ENCODE measurements at places on chromosomes 5 and 9.

- no peak for DNase-seq
Observed at GRCh38 chr9:37466037-37466709, 923 bp upstream of the ZBTB5 start.

- no peak for DNase-seq
Observed at GRCh38 chr5:143376195-143376779, 27.2 kb downstream of the NR3C1 start.

DNA sequence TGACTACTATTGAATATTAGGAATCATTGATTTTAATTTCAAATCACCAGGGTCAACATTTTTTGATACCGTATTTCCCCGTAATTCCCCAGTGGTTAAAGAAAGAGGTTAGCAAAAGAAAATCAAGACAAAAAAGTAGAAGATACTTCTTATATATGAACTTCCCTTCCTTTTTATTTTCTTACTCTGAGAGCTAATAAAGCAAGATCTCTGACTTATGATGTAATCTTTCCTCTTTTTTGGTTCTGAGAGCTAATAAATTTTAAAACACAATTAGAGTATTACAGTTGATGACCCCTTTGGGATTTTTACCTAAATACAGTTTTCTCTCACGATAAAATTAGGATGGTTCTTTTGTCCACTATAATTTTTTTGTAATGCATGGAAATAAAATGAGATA is 9.2 kb upstream of the FYB1 start:
- no peak for DNase-seq

- no peak for DNase-seq
Observed at GRCh38 chr9:7974335-7974960, 174.9 kb upstream of the DMAC1 start.

GRCh38 chr9:122930541-122931225 is 629 bp downstream of the ZBTB26 start:
- no peak for DNase-seq

DNA sequence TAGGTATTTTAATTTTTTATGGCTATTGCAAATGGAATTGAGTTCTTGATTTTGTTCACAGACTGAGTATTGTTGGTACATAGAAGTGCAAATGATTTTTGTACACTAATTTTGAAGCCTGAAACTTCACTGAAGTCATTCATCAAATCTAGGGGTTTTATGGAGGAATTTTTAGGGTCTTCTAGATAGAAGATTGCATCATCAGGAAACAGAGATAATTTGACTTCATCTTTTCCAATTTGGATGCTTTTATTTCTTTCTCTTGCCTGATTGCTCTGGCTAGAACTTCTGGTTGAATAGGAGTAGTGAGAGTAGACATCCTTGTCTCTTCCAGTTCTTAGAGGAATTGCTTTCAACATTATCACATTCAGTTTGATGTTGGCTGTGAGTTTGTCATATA is 58.2 kb upstream of the SNCAIP start:
- DNase-seq, result no peak

DNA sequence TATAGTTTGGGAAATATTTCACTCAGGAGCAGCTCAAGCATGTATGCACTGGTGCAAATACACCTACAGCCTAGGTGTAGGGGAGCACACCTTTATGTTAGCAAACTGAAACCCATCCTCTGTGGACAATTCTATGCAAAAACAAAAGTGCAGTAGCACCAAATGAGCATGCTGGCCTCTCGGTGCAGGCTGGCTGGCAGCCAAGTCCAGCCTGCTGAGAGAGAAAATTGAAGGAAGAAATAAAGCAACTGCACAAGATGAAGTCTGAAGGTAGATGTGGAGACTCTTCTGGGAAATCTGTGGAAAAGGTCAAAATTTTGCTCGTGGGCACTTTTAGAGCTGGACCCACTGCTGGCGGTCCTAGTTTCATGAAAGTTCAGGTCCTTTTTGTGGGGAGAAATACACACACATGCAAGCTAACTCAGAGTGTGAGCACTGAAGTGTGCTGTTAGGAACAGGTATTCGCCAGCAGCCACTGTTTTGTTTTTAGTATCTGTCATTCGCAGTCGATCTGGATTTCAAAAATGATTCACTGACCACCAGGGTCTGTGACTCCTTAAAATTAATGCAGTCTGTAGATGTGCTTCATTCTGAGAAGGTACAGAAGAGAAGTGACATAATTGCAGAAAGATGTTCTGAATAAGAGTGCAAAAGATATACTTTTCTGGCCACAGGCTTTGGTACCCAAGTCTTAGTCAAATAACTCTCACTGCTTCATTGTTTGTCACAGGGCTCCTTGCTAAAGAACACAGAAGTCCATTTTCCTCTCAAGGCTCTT is 281.7 kb downstream of the PARP8 start:
- no peak for DNase-seq

- DNase-seq, result no peak
Observed at GRCh38 chr5:174159327-174160114, 114.0 kb downstream of the NSG2 start.

DNA sequence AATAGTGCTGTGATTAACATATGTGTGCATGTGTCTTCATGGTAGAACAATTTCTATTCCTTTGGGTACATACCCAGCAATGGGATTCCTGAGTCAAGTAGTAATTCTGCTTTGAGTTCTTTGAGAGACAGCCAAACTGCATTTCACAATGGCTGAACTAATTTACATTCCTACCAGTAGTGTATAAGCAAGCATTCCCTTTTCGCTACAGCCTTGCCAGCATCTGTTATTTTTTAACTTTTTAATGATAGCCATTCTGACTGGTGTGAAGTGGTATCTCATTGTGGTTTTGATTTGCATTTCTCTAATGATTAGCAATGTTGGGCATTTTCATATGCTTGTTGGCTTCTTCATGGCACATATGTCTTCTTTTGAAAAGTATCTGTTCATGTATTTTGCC is 308.5 kb downstream of the ARRDC3 start:
- DNase-seq, result no peak

DNA sequence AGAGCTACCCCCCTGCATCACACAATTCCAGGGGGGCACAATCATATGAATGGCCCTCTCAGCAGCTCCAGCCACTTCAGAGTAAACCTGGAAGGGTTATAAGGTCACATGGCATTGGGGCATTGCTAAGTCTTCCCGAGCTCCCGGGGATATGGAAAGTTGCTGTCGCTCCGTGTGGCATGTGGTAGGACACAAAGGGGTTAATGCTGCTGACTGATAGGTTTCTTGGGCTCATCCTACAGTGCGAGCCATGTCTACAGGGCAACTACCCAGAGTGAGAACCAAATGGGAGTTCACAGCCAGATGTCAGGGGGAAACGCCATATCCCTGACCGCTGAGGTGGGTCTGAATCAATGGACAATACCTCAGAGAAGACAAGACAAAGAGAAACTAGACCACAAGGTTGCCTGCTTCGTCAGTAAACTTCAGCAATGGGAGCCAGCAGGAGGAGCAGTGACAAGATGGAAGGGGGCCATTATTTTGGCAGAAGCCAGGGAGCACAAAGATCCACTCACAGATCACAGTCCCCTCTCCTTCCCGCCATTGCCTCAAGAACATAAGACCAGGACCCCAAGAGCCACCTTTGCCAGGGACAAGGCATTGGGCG is 52.4 kb upstream of the SHISAL2B start:
- no peak for DNase-seq

GRCh38 chr5:6497262-6497661 is 48.6 kb downstream of the UBE2QL1 start:
- DNase-seq, result no peak

DNA sequence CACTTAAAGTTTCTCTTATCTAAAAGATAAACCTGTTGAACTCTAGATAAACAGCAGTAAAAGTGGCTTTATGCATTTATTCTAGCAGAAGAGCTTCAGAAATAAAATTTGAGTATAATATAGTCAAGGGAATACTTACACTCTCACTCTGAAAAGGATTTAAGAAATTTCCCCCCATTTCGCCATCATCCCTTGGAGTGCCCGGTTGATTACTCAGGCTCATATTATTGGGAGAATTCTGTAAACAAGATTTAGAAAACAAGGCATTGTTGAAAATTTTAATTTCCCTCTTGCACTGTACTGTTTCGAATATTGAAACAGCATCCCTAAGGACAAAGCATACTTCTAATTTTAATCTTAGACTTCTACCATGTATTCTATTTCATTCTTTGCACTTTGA is 34.5 kb upstream of the ACOT12 start:
- no peak for DNase-seq

Data from iPS DF 6.9 (cell line).